ENCODE measurements at places on chromosomes 13 and 19.

- DNase-seq = no peak
Observed at GRCh38 chr19:48398102-48398374, 4.6 kb downstream of the GRIN2D start.

GRCh38 chr19:16019691-16020448 is 56.4 kb upstream of the TPM4 start:
- DNase-seq = no peak

DNA sequence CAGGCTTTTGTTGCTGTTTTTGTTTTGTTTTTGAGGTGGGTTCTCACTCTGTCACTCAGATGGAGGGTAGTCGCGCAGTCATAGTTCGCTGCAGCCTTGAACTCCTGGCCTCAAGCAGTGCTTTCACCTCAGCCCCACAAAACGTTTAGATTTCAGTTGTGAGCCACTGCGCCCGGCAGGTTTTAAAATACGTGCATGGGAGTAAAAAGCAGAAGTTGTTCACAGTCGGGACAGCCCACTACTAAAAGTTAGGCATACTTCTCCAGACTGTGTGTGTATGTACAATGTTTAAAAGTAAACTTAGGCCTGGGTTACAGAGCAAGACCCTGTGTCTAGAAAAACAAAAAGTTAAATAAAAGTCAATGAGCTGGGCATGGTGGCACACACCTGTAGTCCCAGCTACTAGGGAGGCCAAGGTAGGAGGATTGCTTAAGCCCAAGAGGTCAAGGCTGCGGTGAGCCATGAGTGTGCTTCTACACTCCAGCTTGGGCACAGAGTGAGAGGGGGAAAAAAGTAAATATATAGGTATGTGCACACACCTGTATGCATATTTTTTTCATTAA is 6.1 kb downstream of the SAFB start:
- no peak for DNase-seq

DNA sequence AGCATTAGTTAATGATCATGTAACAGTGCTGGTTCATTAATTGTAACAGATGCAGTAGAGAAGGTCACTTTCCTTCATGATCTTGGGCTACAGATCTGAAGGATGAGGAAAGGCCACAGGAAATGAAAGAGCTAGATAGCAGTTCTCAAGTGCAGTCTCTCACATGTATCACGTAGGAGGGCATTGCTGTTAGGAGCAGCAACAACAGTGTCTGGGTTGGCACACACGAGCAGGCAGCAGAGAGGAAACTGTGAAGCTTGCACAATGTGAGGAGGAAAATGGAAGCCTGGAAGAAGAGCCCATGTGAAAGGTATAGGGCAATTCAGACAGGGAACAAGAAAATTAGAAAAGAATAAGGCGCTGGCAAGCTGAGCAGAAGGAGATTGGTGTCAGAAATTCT is 1741.5 kb downstream of the PCDH9 start:
- DNase-seq = no peak

DNA sequence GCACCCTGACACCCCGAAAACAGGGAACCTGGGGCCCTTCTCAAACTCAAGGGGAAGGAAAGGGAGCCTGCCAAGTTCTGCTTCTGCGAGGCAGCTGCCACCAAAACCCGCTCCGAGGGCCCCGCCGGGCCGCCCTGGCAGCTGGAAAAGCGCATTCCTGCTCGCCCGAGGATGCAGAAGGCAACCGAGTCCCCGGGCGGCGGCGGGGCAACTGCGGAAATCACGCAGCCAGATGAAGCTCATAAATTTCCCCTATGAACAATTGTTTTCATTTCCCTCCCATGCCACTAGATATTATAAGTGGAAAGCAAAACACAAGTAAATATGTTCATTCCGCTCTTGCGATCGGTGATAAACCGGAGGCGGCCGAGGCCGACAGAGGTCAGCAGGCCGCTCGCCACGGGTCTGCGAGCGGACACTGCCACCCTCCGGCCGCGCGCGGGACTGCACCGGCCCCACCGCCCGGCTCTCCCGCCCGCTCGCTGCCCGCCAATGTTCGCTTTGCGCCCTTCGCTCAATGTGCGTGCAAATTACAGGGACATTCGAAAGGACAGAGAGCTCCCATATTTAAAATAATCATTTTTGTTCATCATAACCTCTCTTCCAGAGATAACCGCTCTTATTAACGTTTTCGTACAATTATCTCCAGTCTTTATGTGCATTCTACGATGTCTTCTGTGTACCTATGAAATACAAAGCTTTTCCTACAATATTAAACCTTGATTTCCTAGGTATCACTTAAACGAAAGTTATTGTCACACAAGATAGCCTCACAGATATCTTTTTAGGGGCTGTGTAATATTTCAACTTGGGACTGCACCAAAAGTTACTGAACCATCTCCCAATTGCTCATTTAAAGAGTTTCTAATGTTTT is 120.8 kb upstream of the ZNF507 start:
- peak; percentile 26 for DNase-seq

DNA sequence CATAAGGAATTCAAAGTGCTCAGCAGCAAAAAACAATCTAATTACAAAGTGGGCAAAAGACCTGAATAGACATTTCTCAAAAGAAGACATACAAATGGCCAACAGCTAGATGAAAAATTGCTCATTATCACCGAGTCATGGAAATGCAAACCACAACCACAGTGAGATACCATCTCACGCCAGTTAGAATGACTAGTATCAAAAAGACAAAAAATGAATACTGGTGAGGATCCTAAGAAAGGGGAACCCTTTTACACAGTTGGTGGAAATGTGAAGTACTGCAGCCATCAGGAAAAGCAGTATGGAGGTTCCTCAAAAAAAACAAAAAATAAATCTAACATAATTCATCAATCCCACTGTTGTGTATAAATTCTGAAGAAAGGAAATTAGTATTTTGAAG is 1206.1 kb downstream of the EFNB2 start:
- no peak for DNase-seq

GRCh38 chr19:1875646-1876495 is 9.4 kb downstream of the ABHD17A start:
- DNase-seq = peak; percentile 92

GRCh38 chr13:47480121-47480520 is 521.0 kb downstream of the SUCLA2 start:
- DNase-seq = no peak

DNA sequence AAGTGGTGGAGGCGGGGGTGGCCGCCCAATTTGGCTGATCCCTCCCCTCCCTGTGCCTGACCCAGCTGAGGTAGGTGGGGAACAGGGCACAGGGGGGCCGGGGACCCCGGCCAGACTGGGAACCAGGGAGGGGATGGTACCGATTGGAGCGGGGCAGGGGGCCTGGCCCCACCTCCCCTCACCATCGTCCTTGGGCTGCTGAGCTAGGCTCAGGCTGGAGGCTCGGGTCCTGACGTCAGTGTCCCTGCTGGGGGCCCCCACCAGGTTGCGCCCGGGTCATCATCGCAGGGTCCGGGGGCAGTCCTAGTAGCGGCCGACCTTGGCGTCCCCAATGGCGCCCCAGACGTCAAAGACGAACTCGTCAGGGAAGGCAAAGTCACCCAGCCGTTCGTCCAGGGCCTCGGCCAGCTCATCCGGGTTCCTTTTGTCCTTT is 3.0 kb upstream of the PTGER1 start:
- no peak for DNase-seq

DNA sequence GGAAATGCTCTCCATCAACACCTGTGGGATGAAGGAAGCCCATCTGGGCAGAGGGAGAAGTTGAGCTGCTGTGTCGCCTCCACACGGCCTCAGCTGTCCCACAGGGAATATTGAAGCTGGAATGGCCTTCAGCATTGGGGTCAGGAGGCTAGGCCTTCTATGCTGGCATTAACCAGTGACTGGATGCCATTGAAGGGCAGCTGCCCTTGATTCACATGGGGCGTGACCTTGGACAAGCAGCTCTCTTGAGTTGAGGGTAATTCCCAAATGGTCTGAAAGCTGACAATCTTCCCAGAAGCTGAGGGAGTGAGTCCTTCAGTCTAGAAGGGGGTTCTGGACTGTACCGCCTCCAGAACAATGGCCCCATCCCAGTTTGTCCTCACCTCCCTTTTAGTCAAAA is 6.7 kb downstream of the BCL3 start:
- DNase-seq = no peak

DNA sequence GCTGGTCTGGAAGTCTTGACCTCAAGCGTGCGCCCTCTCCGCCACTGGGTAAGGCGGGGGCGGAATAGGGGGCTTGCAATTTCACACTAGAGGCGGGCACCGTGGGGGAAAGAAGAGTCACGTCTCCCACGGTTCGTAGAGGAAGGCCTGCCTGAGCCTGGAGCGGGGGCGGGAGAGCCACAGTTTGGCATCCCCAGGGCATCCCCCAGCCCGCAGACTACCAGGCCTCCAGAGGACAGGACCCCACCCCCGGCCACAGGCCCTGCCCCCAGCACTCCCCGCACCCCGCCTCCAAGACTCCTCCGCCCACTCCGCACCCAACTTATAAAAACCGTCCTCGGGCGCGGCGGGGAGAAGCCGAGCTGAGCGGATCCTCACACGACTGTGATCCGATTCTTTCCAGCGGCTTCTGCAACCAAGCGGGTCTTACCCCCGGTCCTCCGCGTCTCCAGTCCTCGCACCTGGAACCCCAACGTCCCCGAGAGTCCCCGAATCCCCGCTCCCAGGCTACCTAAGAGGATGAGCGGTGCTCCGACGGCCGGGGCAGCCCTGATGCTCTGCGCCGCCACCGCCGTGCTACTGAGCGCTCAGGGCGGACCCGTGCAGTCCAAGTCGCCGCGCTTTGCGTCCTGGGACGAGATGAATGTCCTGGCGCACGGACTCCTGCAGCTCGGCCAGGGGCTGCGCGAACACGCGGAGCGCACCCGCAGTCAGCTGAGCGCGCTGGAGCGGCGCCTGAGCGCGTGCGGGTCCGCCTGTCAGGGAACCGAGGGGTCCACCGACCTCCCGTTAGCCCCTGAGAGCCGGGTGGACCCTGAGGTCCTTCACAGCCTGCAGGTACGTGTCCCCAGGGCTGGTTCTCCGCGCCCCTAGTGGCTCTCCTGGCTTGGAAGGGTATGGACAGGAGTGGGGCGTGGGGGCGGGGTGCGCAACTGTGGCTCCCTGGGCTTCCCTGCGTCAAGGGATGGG is at the start of gene ANGPTL4:
ANGPTL4 (plus strand) TSS at position 353 of the 969 bp plus-strand sequence; CDS start at position 520, 167 bp downstream.
- peak; percentile 17 for DNase-seq

- no peak for DNase-seq
Observed at GRCh38 chr19:28443361-28443760, 769.6 kb downstream of the UQCRFS1 start.

DNA sequence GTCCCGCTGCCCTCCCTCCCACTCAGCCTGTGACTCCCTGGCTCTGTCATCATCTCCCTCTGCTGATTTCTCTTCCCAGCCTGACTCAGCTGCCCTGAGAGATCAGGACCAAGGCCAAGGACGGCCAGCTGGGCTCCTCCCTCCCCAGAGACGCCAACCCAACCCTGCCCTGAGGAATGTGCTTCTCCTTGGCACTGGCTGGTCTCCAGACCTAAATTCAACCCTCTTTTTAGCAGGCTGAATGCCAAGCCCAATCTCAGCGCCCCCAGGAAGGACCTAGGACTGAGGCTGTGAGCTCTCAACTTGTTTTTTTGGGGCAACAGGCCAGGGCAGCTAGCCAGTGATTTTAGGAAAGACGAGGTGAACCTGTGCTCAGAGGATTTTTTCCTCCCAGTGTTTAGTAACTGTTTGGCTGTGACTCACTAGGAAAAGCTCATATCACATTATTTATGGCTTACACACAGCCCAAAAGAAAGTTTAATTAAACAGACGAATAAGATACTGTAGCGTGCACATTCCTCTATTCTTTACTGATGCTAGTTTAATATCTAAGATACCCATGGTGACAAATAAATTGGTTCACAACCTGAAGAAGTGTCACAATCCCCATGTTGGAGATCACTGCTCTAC is 7.4 kb upstream of the IGFL1 start:
- no peak for DNase-seq

DNA sequence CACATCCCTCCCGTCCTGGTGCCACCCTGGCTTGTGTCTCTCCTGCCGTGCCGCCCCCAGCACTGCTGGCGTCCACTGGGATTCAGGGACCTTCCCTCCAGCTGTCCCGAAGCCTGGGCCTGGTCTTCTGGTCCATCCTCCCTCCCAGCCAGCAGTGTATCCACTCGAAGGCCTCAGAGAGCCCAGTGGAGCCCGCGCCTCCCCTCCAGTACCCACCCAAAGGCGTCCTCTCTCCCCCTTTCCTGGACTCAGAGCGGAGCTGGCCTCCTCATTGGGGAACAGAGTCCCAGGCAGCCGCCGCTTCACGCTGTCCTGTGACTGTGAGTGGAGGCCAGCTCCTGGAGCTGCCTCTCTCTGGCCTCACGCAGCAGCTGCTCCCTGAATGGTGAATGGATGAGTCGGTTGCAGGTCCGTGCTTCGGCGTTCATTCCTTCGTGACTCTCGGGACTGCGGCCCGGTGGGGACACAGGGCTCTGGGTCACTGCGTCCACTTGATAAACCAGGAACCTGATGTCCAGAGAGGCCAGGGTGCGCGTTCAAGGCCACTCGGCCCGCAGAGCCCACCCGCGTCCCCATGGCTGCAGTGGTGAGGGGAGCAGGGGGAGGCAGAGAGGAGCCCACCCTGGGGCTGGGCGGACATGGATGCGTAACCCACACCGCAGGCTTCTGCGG is 12.1 kb downstream of the ONECUT3 start:
- no peak for DNase-seq

DNA sequence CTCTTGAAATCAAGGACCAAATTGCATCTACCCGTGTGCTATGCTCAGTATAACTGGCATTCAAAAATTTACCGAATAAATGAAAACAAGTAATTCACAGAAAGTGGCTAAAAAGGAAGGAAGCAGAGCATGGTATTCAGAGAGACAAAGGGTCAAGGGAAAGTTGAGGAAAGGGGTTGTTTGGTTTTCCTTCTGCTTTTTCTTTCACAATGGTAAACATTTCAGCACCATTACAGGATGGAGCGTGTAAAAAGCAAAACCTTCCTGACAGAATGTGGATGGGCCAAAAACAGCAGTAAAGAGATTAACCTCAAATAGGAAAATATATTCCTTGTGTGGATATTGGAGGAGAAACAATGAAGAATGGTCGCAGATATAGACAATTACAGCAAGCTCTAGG is 14.8 kb downstream of the DIAPH3 start:
- no peak for DNase-seq

GRCh38 chr19:42325896-42326771 is 699 bp downstream of the MEGF8 start:
- DNase-seq = no peak

DNA sequence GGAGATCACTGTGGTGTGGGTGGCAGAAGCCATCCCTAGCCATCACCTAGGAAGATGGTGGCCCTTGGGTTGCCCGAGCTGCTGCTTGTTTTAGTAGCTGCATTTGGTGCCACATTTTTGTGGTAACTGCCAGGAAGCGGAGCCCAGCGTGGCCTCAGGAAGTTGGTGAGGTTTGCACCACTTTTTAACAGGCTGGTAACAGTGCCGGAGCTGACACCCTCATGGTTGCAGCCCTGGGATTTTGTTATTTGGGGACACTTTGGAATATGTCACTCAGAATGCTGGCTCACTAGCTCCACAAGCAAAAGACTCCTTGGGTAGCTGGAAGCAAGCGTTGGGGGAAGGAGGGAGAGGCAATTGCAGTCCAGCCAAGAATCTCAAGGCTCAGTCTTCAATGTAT is 22.1 kb downstream of the ACTN4 start:
- no peak for DNase-seq

DNA sequence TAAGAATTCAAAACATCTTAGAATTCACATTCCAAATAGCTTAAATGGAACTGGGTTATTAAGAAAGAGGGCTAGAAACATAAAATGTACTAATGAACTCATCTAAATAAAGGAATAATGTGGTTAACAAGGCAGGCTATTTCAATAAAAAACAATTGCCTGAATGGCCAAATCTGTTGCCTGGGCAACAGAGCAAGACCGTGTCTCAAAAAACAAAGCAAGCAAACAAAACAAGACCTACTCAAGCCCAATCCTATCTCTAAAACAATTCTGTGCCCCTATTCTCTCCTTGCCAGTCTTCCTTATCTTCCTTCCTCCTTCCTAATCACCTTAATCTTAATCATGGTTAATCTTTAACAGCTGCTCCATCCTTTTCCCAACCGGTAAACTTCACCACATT is 12.1 kb downstream of the IGFL1 start:
- DNase-seq = no peak

All from amygdala (tissue), 56 donors.